ENCODE measurements at places on chromosomes 1 and 21. TPM values are rescaled to one million over a fixed set of nuclear protein-coding genes. Genes with fewer than 3 reads are reported as not detected.

Gene HSD3B1
- total RNA-seq, result not detected

- DNase-seq, result no peak
- H3K4me1 ChIP-seq, result no peaks in the 10 kb centered on the region
These were observed 537.9 kb downstream of the PTPRC start for GRCh38 chr1:199176713-199177112.

GRCh38 chr1:226575436-226575720 lies 26.8 kb downstream of the STUM start:
- H3K27ac ChIP-seq, result no peak overlapping the region
- H3K27me3 ChIP-seq, result no peaks in the 10 kb centered on the region
- no peaks in the 10 kb centered on the region for H3K4me1 ChIP-seq
- H3K4me3 ChIP-seq, result no peak overlapping the region

GRCh38 chr1:46175243-46175642 lies 356 bp downstream of the TSPAN1 start:
- H3K27ac ChIP-seq, result no peak overlapping the region
- no peaks in the 10 kb centered on the region for H3K36me3 ChIP-seq
- no peak overlapping the region for H3K4me3 ChIP-seq
- no peaks in the 10 kb centered on the region for H3K27me3 ChIP-seq

GRCh38 chr1:34396042-34396441 lies 219.3 kb downstream of the C1orf94 start:
- no peaks in the 10 kb centered on the region for H3K27me3 ChIP-seq
- no peak for DNase-seq
- no peak overlapping the region for H3K4me3 ChIP-seq
- no peaks in the 10 kb centered on the region for H3K4me1 ChIP-seq

DNA sequence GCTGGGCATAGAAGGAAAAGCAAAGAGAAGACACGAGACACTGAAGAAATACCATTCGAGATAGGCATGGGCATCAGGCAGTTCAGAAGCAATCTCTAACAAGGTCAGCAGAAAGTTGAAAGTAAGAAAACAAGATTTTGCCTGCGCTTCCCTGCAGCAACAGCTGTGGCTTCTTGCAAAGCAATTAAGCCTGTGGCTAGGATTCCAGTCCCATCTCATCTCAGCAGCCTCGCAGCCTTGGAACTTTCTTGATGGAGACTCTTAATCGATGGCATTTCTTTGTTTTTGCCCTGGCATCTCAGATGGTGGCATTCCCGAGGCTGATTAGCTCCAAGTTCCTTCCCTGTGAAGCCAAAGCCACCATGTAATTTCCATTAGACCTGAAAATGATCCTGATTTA lies 64.6 kb upstream of the SPAG17 start:
- no peak overlapping the region for H3K27ac ChIP-seq
- H3K27me3 ChIP-seq, result 0 out of 2 replicates have a peak, but pooled peaks cover 3% of the 10 kb centered on the region
- no peak for DNase-seq
- H3K36me3 ChIP-seq, result no peaks in the 10 kb centered on the region

Data from SJSA1 (cell line).